ENCODE measurements at places on chromosomes 5 and 9.
A peak's percentile ranks its signal among the peaks of the same experiment; 100 is the strongest.

GRCh38 chr9:124477211-124477647, 27.0 kb downstream of the ADGRD2 start:
- peak; percentile 75 for DNase-seq

GRCh38 chr9:117720555-117720954, 16.4 kb downstream of the TLR4 start:
- DNase-seq, result no peak

DNA sequence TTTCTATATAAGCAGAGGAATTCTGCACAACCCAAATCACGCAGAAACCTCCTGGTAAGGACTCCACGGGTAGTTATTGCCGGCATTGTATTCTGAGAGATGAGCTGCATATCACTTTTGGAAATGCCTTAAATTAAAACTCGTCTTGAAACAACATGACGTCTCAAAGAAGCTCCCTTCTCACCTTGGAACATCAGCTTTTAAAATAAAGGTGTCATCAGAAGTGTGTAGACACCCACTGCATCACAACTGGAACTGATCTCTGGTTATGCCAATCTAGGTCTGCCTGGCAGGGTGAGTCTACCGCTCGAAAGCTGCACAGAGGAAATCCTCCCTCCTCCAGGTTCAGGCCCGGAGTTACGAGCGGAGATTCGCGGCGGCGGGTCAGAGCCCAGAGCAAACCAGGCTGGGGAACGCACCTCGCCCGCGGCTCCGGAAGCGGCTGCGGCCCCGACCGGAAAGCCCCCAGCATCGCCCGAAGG, 974 bp upstream of the SLC12A2 start:
- no peak for DNase-seq

DNA sequence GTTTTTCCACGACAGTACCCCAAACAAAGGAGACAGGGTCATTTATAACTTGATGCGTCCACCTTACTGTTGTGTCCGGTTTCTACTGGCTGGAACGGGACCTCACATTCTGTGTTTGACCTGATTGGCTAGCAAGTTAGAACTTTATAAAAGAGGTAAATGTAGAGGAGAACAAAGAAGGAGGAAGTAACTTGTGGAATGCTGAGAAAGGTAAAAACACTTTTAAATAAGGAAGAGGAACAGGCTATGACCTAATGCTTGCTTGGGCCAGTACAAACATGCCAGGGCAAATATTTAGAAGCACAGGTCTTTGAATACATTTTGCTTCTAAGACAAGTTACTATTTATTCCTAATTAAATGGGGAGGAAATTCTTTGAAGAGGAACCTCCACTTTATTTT, 251.6 kb downstream of the KIAA0825 start:
- no peak for DNase-seq

GRCh38 chr5:59069438-59070079, 486.7 kb downstream of the RAB3C start:
- peak; percentile 86 for DNase-seq

DNA sequence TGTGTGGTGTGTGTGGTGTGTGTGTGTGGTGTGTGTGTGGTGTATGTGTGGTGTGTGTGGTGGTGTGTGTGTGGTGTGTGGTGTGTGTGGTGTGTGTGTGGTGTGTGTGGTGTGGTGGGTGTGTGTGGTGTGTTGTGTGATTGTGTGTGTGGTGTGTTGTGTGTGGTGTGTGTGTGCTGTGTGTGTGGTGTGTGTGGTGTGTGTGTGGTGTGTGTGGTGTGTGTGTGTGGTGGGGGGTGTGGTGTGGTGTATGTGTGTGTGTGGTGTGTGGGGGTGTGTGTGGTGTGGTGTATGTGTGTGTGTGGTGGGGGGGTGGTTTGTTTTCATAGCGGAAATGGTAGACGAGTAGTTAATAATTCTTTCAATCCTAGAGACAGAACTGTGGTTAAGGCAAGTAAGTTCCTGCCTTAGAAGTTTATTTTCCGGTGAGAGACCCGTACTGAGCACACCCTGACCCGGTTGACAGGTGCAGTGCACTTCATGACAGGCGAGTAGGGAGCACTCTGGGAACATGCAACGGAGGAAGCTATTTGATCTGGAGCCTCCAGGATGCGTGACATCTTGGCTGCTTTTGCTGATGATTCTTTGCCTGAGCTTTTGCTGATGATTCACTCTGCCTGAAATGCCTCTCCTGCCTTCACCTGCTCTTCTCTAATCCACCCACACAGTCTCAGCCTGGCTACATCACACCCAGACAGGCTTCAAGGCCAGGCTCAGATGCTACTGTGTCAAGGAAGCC, 21.7 kb upstream of the FAT2 start:
- peak; percentile 83 for DNase-seq

- DNase-seq, result no peak
Measured at GRCh38 chr9:132912131-132912530, 32.3 kb downstream of the TSC1 start.

All from islet precursor cell (in vitro differentiated cells).